ENCODE measurements at places on chromosomes 6 and 20.

DNA sequence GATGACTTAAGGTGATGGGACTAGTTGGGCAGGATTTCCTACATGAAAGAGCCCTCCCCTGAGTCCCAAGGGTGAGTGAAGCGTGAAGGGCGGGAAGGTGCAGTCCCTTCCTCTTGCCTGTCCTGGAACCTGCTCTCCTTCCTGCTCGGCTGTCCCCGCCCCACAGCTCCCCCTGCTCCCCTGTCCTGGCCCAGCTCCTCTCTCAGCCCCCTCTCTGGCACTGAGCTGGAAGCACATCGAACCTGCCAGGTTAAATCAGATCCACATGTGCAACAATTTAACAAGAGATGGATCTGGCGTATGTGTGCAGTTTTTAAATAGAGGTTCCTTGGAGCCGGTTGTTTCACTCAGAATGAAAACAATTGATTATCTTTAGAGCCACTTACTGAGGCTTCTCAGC, 95.0 kb downstream of the LRFN2 start:
- DNase-seq: no peak

DNA sequence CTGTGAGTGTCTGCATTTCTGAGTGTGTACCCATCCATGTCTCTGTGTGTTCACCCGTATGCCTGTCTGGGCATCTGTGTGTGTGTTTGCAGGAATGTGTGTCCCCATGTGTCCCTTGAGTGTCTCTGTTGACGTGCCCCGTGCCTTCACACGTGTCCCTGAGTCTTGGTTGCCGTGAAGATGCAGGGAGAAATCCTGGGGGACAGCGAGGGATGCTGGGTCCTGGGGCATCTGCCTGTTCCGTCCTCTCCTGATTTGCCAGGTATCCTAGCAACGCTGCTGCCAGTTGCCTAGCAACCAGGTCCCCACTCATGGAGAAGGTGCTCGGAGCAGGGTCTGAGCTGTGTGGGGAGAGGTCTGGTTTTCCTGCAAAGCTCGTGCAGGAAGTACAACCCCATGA, 6.0 kb upstream of the LKAAEAR1 start:
- DNase-seq: no peak

- no peak for DNase-seq
Measured at GRCh38 chr6:43242908-43243663, at the start of gene TTBK1. Gene TTBK1, plus strand, starts transcription at chr6:43243481. Its CDS starts 3,180 bp downstream, at chr6:43246661.

GRCh38 chr6:158518191-158519127, 41.4 kb upstream of the TMEM181 start:
- DNase-seq: peak; percentile 20

GRCh38 chr6:44059359-44060346, 67.6 kb downstream of the MRPL14 start:
- no peak for DNase-seq

DNA sequence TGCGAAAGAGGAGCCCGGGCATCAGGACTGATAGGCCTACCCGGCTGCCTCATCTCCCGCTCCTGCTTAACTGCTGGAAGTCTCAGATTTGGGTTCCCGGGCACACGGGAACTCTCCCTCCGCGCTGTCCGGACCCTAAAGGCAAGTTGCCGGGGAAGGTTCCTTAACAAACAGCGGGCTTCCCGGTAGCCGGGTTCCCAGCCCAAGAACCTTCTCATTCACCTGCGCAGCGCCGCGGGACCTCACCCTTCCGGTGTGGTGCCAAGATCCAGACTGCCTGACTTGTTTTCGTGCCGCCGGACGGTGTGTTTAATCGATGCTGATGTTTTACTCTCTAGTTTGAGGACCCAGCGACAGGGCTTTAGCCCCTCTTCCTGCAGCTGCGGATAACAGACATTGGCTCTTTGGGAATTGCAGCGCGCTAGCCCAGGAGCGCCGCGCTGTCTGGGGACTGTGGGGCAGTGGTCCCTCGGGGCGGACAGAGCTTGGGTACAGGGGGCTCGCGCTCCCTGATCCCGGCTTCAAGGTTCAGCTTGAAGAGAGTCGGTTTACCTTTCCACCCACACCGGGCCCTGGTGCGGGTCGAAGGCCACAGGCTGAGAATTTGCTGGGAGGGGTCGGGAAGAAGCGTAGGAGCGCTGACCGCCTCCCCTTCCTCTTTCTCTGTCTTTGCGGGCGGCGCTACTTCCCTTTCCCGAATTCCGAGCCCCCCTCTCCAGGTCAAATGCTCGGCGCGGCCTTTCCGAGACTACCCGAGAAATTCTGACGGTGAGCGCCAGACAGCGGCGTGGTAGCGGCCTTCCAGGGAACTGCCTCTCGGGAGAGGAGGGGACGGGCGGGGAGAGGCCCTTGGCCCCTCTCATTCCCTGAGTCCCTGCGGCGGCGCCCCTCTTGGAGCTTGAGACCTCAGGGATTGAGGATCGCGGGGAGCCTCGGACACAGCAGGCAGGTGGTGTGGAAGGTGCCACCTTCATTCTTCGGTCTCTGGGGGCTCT, 17.2 kb downstream of the ABT1 start:
- DNase-seq: no peak

DNA sequence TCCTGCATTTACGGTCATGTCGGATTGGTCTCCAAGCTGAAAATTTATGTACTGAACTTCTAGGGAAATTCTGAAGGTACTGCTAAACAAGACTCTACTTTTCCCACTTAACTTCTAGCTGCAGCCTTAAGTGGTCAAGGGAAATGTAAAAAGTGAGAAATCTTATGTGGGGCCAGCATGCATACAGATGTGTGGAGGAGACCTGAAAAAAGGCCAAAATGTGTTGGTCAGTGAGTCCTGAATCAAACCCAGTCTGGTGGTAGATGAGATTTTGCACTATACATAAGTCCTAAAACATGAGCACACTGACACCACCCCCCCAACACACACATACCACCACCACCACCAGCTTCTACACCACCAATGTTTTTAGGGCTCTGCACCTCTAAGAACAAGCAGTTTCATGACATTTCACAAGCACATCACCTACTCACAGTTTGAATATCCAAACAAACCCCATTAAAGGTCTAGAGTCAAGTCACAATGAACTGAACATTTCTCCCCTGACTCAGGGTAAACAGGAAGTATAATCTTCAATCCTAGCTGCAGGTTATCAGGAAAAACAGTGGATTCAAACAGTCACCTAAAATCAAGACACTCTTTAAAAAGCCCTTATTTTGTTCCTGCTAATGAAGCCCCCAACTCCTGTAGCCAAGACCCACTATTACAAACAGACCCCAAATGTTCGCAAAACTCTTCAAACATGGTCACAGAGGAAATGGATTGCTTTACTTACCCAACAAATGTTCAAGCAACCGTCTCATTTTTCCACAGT, 1.6 kb downstream of the ZMYND8 start:
- no peak for DNase-seq

GRCh38 chr6:84583784-84584183, 180.6 kb downstream of the TBX18 start:
- no peak for DNase-seq

DNA sequence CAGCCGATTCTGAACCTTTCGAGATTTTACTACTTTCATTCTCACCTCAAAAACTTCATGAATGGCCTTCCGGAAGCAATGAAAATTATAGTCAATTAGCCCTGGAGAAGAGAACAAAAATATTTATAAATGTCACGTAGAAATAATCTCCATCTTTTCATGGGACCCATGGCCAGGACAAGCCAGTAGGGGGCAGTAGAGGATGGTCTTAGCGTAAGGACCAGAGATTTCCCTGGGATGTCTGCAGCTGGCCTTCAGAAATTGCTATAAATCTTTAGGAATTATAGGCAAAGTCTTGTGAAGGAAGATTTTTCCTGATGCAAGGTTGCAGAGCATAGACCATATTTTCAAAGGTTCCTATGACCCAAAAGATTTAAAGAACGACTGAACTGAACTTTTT, 15.6 kb upstream of the UBE2J1 start:
- DNase-seq: no peak

DNA sequence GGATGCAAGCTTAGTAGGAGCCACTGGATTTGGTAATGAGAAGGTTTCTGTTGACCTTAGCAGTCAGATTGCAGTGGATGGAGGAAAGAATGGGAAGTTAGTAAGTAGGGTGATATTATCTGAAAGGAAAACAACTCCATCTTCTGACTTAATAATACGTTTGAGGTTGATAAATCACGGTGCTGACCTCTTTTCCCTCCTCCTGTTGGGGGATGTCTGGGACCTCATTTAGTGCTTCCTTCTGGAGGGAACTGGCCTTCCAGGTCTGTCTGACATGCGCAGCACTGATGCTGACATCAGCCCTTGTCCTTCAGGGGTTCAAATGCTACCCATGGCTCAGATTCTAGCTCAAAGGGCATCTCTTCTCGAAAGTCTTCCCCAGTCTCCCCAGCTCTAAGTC, 48.2 kb upstream of the AKAP12 start:
- no peak for DNase-seq

DNA sequence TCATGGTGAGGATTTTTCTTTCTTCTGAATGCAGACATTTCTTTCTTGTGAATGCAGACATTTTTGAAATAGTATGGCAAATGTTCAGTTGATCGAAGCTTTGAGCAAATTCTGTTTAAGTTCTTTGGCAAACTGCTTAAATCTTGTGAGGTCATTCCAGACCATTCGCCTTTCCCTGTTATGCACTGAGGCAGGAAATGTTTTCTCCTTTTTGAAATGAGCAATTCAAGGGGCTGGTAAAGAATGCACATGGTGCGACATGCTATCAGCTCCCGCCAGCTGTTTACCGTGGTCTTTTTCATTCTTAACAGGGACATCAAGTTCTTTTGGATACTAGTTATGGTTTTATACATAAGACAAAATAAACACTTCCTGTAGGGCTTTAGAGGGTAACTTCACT, 112.0 kb upstream of the CCN2 start:
- no peak for DNase-seq

DNA sequence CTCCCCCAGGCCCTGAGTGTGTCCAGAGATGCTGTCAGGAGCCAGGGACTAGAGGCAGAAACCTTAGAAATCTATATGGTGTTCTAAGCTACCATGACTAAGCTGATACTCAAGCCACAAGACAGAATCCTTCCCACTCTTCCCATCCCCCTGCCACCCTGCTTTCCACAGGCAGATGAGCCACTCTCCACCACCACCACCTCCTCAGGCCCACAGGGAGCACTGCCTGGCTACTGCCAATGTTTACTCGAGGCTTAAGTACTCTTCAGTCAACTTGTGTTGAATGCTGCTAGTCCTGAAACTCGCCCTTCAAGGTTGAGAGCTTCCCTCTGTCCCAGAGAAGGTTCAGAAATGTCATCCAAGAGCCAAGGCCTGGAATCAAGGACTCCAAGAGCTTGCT, 56.2 kb downstream of the CENPW start:
- no peak for DNase-seq

GRCh38 chr6:26199057-26199772, 112.0 kb downstream of the HFE start:
- peak; percentile 88 for DNase-seq

DNA sequence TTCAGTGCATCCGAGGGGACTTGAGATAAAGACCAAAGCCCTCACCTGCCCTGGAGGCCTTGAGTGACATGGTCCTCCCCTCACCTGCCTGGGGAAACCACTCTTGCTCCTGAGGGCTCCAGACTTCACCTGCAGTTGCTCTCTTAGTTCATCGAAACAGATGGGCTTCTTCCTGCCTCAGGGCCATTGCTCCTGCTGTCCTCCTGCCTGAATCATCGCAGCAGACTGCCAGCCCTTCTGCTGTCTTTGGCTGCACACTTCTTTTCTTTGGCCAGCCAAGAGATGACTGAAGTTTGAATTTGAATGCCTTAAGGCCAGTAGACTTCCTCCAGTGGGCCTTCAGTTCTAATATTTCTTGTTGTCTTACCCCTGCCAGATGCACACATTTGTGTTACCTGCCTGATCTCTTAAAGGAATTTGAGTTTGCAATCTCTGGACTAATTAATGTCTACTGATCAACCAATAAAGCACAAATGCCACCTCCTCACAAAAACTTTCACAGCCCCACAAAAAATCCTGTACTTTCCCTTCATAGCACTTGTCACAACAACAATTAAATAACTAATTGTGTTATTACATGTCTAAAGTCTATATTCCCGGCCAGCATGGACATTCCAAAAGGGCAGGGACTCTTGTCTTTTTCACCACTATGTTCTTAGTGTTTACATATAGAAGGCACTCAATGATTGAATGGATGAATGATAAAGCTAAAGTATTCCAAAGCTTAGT, 56.7 kb upstream of the SGK1 start:
- DNase-seq: no peak

GRCh38 chr6:27474172-27474465, 1.2 kb upstream of the ZNF184 start:
- DNase-seq: no peak

GRCh38 chr6:106510090-106510970, 119.0 kb downstream of the RTN4IP1 start:
- DNase-seq: no peak

DNA sequence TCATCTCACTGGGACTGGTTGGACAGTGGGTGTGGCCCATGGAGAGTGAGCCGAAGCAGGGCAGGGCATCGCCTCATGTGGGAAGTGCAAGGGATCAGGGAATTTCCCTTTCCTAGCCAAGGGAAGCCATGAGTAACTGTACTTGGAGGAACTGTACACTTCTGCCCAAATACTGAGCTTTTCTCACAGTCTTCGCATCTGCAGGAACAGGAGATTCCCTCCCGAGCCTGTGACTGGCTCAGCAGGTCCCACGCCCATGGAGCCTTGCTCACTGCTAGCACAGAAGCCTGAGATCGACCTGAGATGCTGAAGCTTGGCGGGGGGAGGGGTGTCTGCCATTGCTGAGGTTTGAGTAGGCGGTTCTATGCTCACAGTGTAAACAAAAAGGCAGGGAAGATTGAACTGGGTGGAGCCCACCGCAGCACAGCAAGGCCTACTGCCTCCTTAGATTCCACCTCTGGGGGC, 10.4 kb upstream of the CALHM5 start:
- no peak for DNase-seq

- no peak for DNase-seq
Measured at GRCh38 chr6:110688661-110689268, 126.5 kb downstream of the CDK19 start.

DNA sequence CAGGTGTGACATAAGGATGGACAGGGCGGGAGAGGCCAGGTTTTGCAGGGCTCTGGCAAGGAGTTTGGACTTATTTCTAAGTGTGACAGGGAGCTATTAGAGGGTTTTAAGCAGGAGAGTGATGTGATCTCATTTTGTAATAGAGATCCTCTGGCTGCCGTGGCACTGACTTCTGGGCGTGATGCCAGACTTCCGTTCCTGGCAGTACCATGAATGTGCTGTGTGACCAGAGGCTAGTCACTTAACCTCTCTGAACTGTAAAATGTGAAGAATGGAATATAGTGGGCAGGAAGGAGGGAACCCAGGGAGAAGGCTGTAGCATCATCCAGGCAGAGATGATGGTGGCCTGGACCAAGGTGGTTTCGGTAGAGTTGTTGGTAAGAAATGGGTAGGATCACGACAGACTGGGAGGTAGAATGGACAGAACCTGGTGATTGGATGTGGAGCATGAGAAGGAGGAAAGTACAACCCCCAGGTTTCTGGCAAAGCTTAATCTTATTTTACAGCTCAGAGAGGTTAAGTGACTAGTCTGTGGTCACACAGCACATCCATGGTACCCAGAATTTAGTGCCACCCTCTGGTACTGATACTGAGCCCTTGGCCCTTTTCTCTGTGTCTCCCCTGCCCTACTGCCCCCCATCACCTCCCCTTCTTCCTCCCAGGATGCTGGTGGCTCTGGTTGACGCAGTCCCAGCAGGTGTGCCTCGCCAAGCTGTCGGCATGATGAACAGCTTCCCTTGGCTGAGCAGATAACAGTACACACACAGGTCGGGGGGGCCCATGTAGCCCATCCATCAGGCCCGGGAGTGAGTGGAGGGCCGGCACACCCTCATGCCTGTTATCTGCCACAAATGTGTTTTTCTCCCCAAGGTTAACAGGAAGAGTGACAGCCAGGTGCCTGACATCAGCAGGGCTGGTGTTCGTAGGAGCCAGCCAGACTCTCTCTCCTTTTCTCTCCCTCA, 52.9 kb upstream of the CTNNBL1 start:
- DNase-seq: no peak
